ENCODE measurements at places on chromosomes 1 and 21.

DNA sequence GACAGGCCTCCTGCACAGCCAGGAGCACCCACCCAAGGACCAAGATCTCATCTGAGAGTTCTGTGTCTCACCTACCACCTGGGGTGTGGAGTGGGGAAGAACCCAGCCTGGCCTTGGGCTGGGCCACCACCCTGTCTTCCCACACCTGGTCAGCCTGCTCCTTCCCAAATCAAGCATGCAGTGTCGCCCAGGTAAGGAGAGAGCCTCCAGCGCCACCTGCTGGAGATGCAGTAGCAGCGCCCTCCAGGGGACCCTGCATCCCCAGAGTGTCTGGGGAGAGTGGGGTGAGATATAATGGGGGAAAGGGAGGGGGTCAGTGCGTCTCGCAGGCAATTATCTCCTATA, 32.3 kb downstream of the KIAA2013 start:
- peak; percentile 57 for DNase-seq

GRCh38 chr1:218613105-218613504, 268.0 kb downstream of the TGFB2 start:
- no peak for DNase-seq

DNA sequence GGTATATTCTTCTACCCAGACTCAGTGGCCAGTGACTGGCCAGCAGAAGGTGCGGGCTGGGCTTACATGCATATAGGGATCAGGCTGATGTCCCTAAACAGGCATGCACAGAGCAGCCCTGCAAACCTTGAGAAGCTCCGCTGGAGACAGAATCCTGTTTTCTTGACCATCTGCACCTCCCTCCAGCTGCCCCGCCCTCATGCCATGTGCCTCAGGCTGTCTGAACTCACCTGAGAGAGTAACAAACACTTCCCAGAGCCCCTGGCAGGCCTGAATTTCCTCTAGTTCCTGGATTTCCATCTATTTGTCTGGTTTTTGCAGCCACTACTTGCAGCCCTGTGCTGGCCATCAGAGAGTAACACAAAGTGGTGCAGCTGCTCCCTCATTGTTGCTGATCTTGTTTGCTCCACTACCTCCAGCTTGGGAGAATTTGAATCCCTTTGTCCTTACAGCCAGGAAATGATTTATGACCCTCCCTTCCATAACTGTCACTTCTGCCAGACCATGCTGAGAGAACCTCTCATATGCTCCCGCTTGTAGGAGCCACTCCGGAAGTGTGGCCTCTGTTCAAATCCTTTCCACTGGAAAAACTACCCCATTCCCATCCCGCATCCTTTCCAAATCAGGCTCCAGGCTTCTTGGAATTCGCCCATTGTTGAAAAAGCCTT, 113.6 kb downstream of the NMNAT2 start:
- no peak for DNase-seq

GRCh38 chr1:163933437-163933836, 611.7 kb downstream of the NUF2 start:
- DNase-seq = no peak

DNA sequence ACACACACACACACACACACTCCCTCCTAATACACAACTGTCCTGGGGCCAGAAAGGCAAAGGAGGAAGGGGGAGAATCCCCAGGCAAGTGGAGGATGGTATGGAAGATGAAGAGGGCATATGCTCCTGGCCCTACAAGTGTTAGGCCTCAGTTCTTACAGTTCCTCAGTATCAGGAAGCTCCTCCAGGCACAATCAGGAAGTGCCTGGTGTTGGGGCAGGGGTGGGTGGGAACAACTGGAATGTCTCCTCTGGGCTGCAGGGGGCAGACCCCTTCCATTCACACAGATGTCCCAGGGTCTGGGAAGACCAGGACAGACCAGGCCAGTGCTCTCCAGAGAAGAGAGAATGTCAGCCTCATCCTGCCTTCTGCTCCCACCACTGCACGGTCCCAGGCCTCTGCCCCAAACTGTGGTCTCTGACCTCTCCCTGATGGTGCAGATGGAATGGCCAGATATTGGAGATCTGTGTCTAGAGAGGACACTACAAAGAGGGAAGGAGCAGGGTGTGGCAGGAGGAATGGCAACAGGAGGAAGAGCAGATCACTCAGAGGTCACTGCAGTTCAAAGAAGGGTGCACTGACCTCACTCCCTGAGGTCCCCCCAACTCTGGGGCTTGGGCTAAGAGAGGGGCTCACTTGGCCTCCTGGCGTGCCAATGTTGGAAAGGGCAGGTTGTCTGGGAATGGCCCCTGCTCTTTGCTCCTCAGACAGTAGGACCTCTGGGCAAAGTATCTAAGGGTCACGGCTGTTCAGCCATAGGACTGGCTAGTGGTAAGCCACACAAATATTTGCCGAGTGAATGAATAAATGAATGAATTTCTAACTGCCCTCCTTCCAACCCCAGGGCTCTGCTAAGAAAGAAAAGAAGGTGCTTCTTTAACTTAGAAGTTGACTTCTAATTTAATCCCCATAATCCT, 2.5 kb upstream of the DENND2D start:
- DNase-seq = no peak

GRCh38 chr1:167722152-167722869, 529 bp downstream of the MPZL1 start:
- DNase-seq = no peak

DNA sequence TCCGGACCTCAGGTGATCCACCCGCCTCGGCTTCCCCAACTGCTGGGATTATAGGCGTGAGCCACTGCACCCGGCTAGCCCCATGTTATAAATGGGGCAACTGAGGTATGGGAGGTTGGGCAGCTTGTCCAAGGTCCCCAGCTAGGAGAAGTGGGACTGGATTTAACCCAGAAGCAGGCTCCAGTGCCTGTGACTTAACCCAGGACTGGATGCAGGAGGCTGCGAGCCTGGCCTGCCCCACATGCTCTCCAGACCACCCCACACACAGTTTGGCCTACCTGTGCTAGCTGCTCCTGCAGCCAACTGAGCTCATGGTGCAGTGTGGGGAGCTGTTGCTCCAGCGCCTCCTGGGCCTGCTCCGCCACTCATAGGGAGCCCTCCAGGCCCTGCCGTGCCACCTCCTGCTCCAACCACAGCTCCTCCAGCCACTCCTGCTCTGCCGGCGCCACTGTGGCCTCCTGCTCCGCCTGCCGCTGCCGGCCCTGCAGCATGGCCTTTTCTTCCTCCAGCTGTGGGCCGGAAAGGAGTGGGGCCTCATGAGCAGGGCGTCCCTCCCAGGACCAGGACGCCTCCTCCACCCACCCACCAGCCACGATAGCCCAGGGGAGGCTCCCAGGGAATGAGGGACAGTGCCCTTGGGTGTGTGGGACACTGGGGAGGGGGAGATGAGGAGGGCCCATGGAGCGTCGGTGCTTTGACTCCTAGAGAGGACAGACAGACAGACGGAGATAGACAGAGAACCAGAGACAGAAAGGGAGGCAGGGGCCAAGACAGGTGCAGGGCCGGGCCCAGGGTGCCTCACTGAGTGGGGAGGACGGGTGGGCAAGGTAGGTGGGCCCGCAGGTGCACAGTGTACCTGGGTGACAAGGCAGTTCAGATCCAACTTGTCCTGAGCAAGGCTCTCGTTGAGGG, 12.4 kb upstream of the NBPF1 start:
- DNase-seq = no peak

Measured in tongue (tissue), 3 donors.